ENCODE measurements at places on chromosomes 12 and 14.

- DNase-seq = peak; percentile 93
Measured at GRCh38 chr14:68862954-68863594, 70.2 kb upstream of the ZFP36L1 start.

- no peak for DNase-seq
Measured at GRCh38 chr14:95545515-95546168, 10.8 kb downstream of the GLRX5 start.

GRCh38 chr12:18824287-18824686 is 86.4 kb downstream of the CAPZA3 start:
- DNase-seq = no peak

GRCh38 chr12:33825442-33825841 is 196.9 kb upstream of the ALG10 start:
- DNase-seq = no peak

GRCh38 chr12:15274561-15274967 is 47.7 kb upstream of the PTPRO start:
- no peak for DNase-seq

DNA sequence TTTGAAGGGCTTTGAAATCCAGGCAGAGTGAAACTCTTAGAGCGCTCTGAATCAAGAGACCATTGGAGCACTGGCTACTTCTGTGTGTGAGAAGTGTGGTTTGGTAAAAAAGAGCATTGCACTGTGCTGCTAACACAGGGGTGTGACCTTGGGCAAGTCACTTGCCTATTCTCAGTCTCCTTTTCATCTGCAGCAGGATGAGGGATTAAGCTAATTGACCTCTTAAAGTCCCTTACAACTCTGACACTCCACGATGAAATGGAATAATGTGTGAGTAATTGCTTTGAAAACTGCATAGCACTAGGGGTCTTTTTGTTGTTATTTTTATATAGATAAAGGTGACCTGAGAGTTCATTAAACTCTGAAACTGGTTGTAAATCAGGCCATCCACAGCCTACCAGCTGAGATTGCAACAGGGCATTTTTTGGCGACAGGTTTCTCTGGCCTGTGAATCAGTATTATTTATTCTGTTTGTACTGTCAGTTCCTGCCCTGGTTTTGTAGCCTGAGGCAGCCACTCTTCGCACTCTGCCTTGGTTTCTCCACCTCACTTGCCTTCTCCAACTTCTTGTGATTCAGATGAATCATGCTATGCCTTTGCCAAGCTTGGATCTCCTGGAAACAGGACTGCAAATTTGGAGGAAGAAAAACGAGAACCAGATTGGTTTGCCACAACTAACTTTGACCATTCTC is 159.9 kb upstream of the PARP11 start:
- no peak for DNase-seq

DNA sequence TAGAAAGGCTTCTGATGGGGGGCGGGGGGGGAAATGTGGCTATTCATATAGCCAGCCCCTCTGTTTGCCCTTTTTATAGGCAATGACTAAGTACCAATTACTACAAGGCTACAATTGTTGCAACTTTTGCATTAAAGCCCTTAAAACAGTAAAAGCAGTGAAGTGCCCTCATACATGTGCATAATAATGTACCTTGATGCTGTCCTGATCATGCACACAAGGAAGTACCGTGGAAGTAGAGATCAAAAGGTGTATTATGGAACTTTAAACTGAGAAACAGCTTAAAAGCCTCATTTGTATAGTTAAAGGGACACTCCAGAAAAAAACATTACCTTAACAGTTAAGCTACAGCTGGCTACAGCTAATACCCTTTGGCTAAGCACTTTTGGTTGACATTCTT is 111.8 kb downstream of the PLEKHG7 start:
- DNase-seq = no peak

DNA sequence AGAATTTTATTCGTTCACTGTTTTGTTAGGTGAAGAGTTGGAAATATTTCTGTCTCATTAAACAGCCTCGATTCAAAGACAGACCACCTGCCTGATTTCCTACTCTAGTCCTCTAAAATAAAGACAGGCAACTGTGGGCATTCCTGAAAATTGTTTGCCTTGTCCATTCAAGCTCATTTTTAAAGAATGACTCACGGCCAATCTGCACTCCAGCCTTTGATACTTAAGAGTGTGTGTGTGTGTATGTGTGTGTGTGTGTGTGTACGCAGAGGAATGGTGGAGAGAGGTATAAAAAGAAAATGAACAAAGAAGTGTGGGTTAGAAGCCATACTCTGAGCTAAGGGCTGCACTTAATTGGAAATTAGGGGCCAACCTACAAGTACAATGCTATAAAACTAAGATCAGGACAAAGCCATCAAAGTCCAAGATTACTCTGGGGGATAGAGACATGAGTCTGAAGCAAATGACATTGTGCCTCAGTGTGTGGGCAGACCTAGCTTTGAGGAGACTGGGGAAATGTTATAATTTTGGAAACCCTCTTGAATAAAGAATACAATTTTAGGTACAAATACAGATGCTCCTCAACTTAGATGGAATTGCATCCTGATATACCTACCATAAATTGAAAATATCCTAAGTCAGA is 45.6 kb upstream of the SOCS2 start:
- no peak for DNase-seq

DNA sequence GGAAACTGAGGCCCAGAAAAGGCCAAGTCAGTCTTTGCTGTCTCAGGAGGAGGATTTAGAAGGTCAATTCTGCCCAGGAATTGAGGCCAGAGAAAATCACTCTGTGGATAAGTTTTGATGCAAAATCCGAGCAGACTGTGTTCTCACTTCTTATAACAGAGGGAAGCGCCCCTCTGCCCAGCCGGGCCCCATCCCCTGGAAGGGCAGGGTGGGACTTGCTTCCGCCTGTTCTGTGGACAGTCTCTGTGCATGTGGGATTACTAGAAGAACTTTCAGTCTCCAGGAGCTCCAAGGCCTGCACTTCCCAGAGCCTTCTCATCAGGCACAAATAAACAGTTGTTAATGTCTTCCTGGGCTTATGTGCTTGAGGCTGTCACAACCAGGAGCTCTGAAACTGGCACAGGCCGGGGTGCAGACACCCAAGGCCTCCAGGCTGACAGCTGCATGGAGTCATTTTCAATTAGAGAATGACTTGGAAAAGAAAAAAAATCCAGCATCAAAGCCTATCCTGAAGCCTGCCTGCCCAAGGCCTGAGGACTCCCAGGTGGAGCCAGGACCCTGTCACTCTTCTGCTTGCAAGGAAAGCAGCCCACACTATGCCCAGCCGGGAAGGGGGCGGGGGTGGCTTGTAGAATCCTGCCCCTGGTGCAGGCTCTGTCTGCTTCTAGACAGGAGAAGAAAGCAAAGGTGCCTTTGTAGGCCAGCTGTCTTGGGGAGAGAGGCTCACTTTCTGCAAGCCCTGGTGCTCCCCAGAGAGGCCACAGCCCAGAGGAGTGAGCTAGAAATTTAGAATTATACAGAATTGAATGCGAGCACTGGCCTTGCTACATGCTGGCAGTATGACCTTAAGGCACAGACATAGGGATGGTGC is 84.7 kb downstream of the NTF3 start:
- peak; percentile 34 for DNase-seq

- peak; percentile 21 for DNase-seq
Measured at GRCh38 chr12:13570005-13570694, 373.6 kb downstream of the EMP1 start.

GRCh38 chr12:69243099-69244084 is 4.0 kb downstream of the CPSF6 start:
- no peak for DNase-seq

DNA sequence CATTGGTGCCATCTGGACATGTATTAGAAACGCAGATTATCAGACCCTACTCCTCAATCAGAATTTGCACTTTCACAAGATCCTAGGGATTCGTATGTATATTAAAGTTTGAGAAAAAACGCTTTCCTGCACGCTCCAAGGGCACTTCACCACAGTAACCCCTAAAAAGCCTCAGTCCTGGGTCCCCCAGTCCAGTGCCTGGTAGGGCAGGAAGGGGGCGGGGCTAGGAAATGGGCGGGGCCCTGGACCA is 369 bp downstream of the DEPDC4 start:
- no peak for DNase-seq

GRCh38 chr14:100893228-100893601 is 10.3 kb downstream of the RTL1 start:
- no peak for DNase-seq

DNA sequence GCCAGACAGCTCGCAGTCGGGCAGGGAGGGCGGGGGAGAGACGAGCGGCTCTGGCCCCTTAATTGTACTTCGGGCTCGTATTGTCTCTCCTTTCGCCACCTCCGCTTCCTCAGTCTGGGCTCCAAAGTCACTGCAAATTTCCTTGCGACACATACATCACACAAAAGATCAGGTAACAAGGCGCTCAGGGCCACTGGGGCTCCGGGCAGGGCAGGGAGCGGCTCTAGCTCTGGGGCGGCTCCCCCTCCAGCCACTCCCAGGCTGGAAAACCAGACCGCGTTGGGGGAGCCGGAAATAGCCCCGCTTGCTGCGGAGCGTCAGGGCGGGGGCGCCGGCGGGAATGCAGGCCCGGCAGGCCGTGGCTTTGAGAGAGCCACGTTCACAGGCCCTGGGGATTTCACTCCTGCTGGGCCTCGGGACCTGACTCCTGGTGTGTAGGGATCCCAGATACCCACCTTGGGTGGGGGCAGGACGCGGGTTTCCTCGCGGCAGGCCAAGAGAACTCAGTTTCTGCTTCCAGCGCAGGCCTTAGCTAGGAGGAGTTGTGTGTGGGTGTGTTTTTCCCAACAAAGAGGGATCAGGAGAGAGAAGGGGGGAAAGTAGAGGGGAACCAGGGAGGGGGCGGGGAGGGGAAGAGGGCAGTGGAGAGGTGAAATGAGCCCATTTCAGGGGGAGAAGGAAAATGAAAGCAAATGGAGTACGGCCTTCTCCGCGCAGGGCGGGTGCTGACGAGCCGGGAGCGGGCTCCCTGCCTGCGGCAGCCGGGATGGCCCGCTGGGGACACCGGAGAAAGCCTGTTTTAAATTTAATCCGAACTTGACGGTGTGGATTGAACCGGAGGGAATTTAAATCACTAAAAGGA is 4.4 kb upstream of the HOXC9 start:
- DNase-seq = no peak
